ENCODE measurements at places on chromosomes 6 and 20.

- DNase-seq = no peak
Measured at GRCh38 chr6:66145867-66146266, 438.8 kb upstream of the EYS start.

GRCh38 chr20:19621072-19621471 is 137.0 kb upstream of the RIN2 start:
- DNase-seq = no peak

DNA sequence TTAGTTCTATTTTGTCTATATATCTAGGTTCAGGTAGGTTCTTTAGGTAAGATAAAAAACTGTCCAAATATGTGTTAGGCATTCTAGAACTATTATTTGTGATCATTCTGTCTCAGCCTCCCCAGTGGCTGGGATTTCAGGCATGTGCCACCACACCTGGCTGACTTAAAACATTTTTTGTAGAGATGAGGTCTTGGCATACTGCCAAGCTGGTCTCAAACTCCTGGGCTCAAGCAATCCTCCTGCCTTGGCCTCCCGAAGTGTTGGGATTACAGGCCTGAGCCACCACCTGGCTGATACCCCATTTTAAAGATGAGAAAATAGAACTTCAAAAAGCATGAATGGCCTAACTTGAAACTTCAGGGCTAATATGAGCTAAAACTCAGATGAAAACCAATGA is 33.9 kb downstream of the LHFPL5 start:
- DNase-seq = no peak

GRCh38 chr6:30136570-30137286 is 788 bp downstream of the TRIM40 start:
- no peak for DNase-seq

- DNase-seq = no peak
Measured at GRCh38 chr6:29739136-29739881, 16.1 kb downstream of the HLA-F start.

- DNase-seq = no peak
Measured at GRCh38 chr20:4006640-4007039, 8.7 kb downstream of the RNF24 start.

- DNase-seq = no peak
Measured at GRCh38 chr20:17298171-17298570, 71.3 kb downstream of the PCSK2 start.

- DNase-seq = no peak
Measured at GRCh38 chr20:41168281-41169161, 31.2 kb downstream of the PLCG1 start.

DNA sequence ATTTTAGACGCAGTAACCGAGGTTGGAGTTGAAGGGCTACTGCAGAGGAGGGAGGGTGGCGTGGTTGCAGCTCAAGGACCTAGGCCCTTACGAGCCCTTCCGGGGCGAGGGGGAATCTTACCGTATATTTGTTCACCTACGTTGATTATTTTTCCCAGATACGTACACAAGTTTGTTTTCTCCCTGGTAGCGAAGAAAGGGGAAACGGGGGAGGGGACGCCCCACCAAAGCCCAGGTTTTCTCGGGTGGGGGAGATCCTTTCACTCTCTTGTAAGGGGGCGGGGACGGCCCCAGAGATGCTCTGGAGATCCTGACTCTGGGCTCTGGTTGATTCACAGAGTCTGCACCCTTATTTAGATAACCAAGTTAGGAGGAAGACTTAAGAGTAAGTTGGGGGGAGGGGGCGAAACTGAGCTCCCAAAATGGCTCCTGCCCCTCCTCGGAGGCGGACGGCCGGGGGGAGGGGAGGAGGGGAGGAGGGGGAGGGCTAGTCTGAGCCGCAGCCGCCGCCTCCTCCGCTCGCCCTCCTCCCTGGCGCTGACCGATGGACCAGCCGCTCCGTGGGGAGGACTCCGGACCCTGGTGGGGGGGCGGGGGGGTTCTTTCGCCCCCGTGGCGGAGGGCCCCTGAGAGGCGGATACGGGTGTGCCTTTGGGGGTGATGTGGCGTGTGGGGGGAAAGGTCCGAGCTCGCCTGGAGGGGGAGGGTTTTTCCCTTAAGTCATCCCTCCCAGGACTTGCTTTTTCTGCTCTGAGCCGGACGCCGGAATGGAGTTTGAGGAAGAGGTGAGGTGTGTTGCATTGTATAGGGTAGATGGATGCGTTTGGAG is 2.2 kb downstream of the BRD2 start:
- peak; percentile 86 for DNase-seq

DNA sequence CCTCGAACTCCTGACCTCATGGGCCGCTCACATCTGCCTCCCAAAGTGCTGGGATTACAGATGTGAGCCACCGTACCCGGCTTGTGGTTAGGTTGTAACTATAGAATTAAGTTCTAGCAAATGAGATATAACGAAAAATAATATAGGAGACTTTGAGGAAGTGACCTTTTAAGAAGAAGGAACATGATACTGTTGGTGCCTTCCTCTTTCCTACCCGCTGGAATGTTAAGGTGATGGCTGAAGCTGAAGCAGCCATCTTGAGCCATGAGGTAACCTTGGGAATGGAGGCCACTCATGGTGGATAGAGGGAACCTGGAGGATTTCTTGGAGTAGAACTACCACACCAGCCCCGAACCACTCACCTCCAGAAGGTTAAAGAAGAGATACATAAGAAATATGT is 48.1 kb upstream of the MDGA1 start:
- no peak for DNase-seq

DNA sequence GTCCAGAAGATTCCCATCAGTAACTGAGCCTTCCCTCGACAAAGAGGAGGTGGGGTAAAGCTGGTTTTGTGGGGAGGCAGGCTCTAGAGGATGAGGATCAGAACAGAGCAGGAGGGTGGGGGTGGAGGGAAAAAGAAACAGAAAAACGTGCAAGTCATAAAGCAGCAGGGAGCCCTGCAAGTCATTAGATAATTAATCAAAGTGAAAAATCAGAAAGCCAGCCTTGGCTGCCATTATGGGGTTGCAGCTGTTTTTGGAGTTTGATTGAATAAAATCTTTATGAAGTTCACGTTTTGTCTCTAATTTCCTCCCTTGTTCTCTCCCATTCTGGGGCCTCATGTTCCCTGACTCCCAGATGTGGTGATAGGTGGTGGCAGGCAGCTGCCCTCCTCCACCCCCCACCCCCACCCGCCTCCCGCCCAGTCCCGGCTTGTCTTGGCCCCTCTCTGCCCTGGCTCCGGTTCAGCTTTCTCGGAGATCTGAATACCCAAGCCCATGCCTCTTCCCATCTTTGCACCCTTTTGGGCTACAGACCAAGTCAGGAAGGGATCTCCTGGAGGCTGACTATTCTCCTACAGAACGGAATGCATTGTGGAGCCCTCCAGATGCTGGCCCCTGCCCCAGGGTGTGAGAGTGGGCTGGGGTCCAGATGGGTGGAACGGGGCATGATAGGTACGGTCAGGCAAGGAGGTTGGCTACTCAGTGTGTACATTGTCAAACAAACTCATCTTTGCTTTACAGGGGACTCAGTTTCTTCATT is 141.8 kb downstream of the CDC5L start:
- no peak for DNase-seq

GRCh38 chr20:36666181-36666740 is 20.3 kb upstream of the SLA2 start:
- DNase-seq = no peak

DNA sequence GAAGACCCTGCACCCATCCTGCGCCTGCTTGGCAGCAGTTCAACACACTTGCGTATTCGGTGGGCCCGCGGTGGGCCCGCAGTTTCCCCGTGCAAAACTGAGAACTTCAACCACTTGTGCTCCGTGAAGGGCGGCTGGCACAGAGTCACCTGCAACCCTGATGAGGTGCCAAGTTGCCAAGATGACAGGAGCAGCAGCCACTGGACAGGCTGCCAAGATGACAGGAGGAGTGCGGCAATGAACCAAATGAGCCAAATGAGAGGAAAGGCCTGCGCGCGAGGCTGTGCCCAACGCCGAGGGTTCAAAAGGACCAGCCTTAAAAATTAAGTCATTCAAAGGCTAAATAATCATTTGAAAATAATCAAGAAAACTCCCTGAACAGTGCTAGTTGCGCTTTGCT is 20.1 kb downstream of the DIDO1 start:
- no peak for DNase-seq

DNA sequence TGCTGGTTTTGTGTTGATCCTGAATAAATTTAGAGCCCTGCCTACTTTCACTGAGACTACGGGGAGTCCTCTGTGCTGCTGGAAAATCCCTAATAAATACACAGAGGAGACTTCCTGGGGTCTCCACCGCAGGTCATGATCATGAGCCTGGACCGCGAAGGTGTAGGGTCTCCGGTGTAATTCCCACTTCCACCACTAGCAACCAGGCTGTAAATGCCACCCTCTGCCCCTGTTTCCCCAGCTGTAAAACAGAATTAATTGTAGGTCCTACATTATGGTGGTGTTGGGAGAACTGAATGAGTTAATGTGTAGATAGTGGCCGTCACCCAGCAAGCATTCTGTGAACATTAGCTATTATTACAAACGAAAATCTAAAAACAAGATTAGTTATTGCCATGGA is 191.6 kb upstream of the THBS2 start:
- no peak for DNase-seq

DNA sequence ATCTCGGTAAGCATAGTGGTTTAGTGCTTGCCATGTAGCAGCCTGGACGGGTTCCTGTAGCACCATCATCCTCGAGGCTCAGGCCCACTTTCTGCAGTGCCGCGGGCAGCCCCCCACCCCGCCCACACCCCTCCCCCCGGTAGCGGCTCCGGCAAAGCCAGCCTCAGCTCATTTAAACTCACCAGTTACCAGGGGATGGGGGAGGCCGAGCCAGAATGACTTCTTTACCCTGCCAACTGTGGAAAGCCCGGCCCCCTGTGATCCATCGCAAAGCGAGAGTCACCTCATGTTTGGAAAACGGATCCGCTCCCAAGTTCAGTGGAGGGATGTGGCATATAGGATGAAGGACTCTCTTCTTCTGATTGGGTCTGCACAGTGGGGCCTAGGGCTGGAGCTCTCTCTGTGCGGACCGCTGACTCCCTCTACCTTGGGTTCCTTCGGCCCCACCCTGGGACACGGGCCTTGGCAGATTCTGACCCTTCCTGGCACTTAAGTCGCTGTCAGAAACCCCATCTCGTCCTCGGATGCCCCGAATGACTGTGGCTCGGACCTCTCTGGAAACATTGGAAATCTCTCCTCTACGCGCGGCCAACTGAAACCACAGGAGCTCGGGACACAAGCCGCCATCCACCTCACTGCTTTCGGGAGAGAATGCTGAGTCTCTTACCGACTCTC is 337.8 kb upstream of the DEFB115 start:
- no peak for DNase-seq

- peak; percentile 41 for DNase-seq
Measured at GRCh38 chr6:79671600-79672266, 40.6 kb downstream of the SH3BGRL2 start.

DNA sequence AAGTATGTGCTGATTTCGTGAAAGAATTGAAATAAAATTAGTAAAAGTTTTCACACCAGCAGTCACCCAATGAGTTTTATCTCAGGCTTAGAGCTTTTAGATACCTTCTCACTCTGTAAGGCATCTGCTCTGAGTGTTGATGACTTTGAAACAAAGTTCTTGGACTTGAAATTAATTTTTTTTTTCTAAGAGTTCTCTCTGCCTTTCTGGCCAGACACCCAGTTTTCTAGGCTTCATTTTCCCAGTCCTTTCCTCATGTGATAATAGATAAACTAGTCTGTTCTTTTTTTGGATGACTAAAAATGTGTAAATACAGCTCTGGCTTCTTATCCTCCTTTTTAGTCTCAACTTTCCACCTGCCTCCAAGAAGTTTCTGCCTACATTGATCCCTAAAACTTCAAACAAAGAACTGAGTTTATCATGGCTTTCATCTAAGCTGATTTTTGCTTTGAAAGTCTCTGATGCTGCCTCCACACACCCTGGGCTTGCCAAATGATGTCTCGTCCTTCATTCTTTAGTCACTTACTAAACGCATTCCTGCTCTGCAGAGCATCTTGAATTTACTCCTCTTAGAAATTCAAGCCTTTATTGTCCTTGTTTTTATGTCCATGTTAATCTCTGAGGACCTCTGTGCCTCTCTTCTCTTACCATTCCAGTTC is 32.7 kb downstream of the SLX4IP start:
- no peak for DNase-seq

DNA sequence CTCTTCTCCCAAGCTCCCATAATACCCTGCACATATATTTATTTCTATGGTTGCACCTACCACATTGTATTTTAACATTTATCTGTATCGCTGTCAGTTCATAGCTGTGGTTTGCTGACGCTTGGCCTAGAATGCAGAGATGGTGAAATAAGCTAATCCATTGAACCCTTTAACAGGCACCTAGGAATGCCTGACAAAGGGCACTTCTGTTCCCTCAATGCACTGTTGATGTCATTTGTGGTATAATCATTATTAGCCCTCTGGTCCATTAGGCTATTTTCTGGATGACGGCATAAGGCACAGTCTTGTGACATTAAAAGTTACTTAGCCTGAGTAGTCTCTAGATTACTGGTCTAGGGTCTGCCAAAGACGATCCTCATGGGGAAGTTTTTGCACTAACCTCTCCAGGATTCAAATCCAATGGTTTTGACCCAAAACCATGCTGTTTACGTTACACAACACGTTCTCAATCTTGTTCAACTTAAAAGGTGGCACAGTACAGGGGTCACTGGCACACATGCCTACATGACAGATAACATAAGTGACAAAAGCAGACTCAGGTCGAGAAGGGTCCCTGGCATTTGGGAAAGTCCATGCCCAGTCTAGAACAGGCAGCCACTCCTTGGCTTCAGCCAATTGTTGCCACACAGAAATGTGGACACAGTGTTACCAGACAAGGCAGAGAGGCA is 2.1 kb upstream of the YWHAB start:
- DNase-seq = no peak

DNA sequence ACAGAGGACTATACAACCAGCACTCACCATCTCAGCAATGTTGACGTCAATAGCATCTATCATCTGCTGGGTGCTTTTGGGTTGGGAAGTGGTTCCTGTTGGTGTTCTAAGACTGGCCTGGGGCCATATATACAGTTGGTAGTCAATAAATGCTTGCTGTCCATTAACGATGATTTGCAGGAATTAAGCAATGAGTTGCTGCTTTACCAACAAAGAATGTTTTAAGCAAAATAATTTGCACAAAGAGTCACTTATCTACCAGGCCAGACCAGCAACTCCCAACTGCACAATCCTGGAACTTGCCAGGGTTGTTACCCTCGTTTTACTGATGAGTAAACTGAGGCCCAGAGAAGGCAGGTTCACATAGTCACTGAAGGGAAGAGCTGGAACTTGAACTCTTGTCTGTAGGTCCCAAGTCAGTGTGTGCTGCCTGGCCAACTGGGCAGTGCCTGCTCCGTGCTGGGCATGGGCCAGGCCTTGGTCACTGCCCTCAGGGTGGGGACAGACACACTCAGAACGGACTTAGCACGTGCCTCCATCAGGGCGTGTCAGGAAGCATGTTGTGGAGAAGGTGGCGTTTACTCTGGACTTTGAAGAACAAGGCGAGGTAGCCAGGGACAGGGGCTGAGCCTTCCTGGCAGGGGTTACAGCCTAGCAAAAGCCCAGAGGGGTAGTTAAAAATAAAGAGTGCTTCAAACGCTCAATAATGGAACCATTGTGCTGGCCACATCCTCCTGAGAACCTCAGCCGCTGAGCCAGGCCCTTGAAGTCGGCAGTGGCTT is 2.5 kb upstream of the SRC start:
- no peak for DNase-seq
